NCI-H2081 treated with DMSO at 0.1 percent for 48 hours (cell line): ENCODE measurements at places on chromosomes 12 and 14.

- DNase-seq = no peak
Observed at GRCh38 chr12:109685574-109686447, 27.8 kb upstream of the FAM222A start.

GRCh38 chr14:26199590-26200370 is 398.1 kb downstream of the NOVA1 start:
- DNase-seq = no peak

GRCh38 chr12:87801860-87802720 is 227.1 kb downstream of the C12orf50 start:
- no peak for DNase-seq

- DNase-seq = no peak
Observed at GRCh38 chr12:47343684-47344567, 264.2 kb upstream of the AMIGO2 start.

DNA sequence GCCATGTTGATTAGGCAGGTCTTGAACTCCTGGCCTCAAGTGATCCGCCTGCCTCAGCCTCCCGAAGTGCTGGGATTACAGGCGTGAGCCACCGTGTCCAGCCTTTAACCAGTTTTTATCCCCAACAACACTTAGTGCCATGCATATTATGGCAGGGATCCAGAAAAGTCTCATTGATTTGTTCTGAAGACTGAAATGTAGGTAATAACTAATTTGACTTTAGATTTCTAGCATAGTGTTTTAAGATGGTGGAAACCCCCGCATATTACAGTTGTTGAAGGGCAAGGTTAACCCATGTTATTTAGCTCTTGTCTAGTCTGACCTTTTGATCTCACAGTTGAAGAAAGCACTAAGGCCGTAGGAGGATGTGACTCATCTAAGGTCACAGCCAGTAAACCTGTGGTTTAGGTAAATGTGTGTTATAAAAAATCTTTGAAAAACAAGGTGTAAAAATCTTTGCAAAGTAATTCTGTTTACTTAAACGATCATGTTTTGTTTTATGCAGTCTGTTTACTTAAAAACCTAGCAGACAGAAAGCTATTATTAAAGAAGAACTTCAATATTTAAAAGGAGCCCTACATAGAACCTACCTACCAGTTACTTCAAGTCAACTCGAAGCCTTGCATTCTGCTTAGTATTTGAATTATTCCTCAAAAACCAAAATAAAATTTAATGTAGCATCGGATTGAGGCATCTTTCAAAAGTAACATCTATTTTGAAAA is 24.8 kb downstream of the BICDL1 start:
- DNase-seq = no peak

- peak; percentile 82 for DNase-seq
Observed at GRCh38 chr14:28656704-28657255, 109.8 kb upstream of the FOXG1 start.

GRCh38 chr12:66590275-66590985 is 88.4 kb downstream of the GRIP1 start:
- DNase-seq = no peak

DNA sequence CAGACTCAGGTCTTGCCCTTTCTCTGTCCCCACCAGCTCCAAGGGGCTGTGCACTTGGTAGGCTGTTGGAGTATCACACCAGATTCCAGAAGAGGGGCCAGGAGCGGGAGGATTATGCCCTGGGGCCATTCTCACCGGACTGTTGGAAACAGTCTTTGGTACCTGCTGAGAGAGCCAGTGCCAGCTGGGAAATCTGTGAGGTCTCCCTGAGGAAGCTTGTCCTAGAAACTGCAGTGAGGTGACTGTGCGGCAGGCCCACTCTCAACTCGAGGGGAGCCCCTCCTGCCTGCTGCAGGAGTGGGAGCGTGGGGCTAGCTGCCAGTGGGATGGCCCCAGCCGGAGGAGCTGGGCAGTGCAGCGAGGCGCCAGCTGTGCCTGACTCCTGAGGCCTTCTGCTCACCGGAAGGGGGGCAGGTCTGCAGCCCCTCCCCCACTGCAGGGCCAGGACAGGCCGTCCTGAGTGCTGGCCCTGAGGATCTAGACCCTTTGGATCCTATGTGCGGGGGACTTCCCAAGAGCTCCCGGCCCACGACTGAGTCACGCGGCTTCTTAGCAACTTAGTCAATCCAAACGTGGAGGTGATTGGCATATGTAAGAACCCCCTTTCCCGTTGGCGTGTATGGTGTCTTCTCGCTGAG is 295.2 kb downstream of the CACNA1C start:
- DNase-seq = no peak

- DNase-seq = no peak
Observed at GRCh38 chr14:105046891-105047282, 18.3 kb downstream of the GPR132 start.

GRCh38 chr14:57962325-57963035 is 96.6 kb upstream of the SLC35F4 start:
- DNase-seq = no peak

GRCh38 chr12:34016361-34016760 is 5.9 kb upstream of the ALG10 start:
- no peak for DNase-seq

- no peak for DNase-seq
Observed at GRCh38 chr14:63545431-63545830, 2.3 kb upstream of the PPP2R5E start.

GRCh38 chr14:95119336-95119735 is 38.0 kb downstream of the DICER1 start:
- no peak for DNase-seq

DNA sequence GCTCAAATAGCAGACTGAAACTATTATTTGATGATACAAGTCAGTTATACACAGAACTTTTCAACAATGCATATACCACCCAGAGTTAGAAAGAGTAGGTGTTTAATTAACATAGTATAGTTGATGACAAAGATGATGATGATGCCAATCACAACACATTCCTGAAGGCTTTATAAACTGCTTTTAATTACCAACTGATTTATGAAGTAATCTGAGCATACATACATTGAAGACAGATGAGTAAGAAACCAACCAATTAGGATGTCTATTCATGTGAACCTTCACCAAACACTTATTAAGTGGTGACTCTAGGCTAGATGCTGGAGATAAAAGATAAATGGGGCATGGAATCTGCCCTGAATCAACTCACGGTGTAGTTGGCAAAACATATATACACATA is 600.9 kb upstream of the FLRT2 start:
- DNase-seq = no peak

DNA sequence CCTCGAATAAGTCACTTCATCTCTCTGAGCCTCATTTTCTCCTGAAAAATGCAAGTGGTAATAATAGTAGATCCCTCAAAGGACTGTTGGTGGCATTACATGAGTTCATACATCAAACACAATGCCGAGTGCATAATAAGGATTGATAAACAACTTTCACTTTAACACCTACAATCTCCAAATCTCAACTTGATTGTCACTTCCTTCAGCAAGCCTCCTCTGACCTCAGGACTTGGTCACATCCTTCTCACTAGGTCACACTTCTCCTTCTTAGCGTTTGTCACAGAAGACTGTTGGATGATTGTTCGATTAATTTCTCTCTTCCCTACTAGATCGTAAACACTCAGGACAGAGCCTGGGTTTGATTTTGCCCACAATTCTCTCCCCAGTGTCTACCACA is 7.9 kb upstream of the PRKAB1 start:
- DNase-seq = no peak

DNA sequence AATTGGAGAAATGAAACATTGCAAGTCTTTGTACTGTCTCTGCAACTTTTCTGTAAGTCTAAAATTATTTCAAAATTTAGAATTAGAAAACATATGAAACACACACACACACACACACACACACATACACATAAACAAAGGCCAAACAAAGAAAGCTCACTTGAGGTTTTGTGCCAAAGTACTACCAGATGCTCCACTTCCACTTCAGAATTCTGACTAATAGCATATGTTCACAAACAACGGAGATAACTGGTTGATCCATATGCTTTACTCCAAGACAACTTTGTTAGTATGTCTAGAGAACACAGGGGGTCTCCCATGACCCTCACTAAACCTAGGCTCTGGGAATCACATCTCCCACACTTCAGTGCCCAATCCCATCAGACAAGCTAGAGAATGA is 133.8 kb upstream of the CLEC14A start:
- DNase-seq = no peak

- no peak for DNase-seq
Observed at GRCh38 chr12:4164559-4165558, 108.7 kb upstream of the CCND2 start.

DNA sequence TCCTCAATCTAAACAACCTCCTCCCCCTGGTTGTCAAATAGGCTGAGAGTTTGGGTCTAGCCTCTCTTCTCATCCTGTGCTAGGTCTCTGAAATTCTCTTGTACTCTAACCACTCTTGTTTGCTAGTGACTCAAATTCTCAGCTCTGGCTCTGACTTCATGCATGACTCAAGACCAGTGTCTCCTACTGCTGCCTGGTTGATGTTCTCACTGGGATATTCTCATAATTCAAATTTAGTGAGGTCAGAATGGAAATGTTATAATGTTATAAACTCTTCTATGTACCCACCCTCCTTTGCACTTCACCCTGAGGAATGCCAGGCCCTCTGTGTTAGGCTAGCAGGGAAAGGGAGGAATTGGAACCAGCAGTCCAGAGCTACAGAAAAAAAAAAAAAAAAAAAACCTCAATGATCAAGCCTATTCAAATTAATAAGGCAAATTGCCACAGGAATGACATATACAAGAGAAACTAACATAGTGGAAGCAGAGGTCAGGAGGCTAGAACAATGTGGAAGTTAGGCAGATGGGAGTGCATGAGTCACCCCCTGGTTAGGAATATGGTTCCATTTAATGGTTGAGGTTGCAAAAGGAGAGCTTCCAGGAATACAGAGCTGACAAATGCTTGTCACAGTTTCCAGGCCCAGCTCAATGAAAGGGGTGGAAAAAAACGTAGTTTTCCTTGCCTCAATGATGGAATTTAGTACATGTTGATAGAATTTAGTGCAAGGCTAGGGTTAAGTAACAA is 459.5 kb downstream of the RMST start:
- no peak for DNase-seq

DNA sequence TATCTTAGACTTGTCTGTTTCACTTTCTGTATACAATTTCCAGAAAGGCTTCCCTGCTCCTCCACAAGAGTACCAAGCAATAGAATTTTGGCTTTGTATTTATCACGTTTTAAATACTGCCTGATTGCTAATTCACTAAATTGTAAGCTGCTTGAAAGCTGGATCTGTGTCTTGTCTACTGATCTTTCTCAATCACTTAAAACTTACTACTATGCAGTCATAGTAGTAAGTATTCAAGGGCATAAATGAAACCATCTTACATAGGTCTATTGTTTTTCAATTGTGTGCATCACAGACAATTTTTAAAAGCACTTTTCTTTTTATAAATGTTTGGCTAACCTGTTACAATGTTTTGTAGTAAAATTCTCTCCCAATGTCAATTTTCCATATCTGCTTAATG is 1.2 kb upstream of the GLIPR1L2 start:
- DNase-seq = no peak

GRCh38 chr12:130644146-130644545 is 72.0 kb downstream of the RIMBP2 start:
- no peak for DNase-seq

GRCh38 chr12:88142610-88142991 is 494 bp downstream of the TMTC3 start:
- DNase-seq = no peak

DNA sequence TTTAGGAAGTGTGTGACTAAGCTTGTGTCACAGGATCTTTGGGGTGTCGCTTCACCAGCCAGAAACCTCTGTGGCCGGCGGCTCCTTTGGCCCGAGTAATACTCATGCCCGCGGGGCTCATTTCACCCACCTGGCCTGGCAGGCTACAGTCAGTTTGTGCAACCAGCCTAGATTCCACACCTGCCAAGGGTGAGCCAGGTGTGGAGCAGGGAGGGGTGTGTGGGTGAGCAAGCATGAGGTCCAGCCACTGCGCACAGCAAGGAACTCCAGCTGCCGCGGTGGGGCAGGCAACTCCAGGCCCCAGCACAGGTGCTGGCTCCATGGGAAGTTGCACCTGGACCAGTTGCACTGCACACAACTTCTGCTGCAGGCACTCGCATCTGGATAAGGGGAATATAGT is 462.3 kb upstream of the LRFN5 start:
- DNase-seq = no peak

GRCh38 chr14:82492157-82492556 is 958.5 kb upstream of the SEL1L start:
- no peak for DNase-seq

- DNase-seq = no peak
Observed at GRCh38 chr12:56898938-56899337, 35.3 kb downstream of the SDR9C7 start.

- DNase-seq = no peak
Observed at GRCh38 chr14:54664961-54665360, 98.0 kb downstream of the SAMD4A start.

DNA sequence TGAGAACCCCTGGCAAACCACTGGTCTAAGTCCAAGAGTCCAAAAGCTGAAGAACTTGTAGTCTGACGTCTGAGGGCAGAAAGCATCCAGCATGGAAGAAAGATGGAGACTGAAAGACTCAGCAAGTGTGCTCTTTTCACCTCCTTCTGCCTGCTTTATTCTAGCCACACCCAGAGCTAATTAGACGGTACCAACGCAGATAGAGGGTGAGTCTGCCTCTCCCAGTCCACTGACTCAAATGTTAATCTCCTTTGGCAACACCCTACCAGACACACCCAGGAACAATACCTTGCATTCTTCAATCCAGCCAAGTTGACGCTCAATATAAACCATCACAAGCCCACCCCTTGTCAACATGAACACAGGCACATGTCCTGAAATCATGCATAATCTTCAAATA is 155.1 kb downstream of the CCDC59 start:
- DNase-seq = no peak

DNA sequence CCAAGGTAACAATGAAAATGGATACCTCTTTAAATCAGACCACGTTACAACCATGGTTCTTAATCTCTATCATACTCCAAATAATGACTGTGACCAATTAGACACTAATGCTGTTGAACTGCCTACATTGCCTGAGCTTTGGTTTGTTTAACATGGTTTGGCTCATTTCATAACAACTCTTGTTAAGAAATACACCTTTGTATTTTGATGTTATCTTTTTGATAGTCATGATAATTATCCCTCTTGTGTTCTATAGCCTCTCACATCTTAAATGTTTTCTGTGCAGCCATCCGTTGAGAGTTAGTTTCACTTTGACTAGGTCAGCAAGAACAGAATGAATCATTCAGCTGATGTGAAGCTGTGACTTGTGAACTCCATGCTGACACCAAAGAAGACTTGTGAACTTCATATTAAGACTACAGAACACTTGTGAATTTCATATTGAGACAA is 75.5 kb upstream of the RERGL start:
- DNase-seq = no peak

- no peak for DNase-seq
Observed at GRCh38 chr12:46516933-46517578, 144.5 kb upstream of the SLC38A2 start.
